Daoy (cell line): ENCODE measurements at places on chromosomes 5 and 9. TPM values are rescaled to one million over a fixed set of nuclear protein-coding genes. Genes with fewer than 3 reads are reported as not detected.

The CBY3 gene
- not detected in 2 replicates for total RNA-seq

The IL9 gene
- not detected in 2 replicates for total RNA-seq

The RGS14 gene
- 18.1 and 30.5 TPM in 2 replicates for total RNA-seq

DNA sequence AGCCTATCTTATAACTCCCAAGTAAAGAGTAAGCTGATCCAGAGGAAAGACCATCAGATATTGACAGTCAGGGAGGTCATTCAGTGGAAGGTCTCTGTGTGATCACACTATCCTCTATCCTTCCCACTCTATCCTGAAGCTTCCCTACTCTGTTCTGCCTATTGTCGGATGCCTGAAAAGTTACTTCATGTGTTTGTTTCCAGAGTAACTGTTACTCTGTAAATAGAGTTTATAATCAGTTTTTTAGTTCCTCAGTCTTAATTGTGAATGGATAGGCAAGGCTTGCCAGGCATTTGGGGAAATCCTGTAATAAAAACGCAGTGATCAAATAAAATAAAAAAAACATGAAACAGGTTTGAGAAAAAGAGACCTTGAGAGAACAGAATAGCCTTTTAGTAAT, 79.8 kb downstream of the XRCC4 start:
- no peak for DNase-seq

- no peak for DNase-seq
These were observed 54.4 kb downstream of the FSD1L start for GRCh38 chr9:105502276-105502675.

DNA sequence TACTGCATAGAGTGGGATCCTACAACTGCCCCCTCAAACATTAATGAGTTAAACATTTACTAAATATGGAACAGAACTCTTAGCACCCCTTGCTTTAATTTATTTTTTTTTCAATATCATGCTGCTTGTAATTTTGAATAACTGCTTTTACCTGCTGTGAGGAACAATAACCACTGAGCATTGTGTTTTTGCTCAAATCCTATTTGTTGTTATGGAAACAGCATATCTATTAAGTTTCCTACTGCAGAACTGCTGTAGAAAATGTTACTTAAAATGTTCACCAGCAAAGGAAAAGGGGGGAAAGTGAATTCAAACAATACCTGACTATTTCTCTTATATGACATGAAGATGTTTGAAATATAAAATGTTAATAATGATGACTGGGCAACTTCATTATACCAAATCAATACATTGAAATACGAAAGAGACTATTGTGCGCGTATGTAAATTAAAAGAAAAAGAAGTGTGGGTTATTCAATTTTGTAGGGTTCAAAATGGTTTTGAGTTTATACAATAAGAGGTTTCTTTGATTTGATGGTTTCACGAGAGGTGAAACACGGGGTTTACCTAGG, 1043.8 kb upstream of the NUDT12 start:
- no peak for DNase-seq

- no peak for DNase-seq
These were observed 2.5 kb downstream of the MACROH2A1 start for GRCh38 chr5:135396459-135397055.

DNA sequence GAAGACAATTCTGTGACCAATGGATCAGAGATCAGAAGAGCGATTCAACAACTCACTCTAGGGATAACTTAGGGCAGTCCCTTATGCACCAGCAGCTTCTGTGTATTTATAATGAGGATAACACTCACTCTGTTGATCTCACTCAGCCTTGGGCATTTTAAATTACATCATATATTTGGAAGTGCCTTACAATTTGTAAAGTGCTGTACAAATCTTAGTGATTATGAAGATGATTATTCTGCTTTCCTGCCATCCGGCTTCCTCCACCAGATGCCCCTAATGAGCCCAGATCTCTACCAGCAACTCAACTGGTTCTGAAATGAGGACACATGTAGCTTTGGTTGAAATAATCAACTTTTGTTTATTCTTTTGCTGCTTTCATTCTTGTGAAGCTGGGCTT, 105.3 kb downstream of the PCSK1 start:
- DNase-seq: no peak
